KBM-7 (cell line): ENCODE measurements at places on chromosomes 11 and 22.

DNA sequence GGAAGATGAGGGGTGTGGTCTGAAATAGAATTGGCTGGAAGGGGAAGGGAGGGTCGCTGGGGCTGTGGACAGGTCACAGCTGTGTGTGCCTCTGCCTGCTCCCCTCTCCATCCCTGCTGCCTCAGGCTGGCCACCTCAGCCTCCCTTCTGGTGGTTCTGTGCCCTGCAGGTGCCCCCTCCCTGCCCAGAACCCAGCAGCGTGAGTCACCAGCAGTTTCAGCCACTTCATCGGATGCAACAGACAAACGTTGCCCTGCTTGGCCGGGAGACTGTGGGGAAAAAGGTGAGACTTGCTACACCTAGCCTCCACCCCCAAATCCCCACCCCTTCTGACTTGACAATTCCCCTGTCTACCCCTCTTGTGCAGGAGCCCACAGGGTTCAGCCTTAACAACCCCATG lies 21.8 kb upstream of the LRRC10B start:
- no peak for DNase-seq

DNA sequence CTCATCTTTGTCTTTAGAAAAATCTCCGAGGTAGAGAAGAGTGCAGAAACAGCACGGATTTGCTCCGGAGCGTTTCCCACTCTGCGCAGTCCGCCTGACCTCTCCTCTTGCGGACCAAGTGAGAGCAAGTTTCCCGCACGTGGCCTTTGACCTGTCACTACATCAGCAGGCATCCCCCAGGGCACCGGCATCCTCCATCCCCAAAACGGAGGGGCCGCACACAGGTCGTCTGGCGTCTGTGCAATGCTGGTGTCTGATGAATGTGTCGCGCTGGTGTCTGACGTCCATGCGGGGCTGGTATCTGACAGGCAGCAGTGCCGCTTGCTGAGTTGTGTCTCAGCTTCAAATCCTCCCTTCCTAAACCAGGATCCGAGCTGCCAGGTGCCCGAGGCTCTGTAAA lies 739 bp upstream of the MRGPRE start:
- no peak for DNase-seq

DNA sequence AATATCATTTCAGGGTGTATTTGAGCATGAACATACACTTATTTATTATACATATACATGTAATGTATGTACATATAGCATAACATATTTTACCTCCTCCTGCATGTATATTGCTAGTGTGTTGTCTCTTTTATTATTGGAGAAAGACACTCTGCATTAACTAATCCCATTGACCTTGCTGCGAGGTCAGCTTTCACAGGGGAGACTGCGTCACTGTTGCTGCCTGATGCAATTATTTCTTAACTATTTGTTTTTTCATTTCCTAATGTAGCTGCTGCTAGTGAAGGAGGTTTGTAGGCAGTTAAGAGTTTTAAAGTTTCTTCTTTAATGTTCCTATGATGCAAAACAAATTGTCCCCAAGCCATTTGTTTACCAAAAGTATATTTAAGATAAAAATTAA lies 185.4 kb upstream of the CNTN5 start:
- DNase-seq, result no peak

DNA sequence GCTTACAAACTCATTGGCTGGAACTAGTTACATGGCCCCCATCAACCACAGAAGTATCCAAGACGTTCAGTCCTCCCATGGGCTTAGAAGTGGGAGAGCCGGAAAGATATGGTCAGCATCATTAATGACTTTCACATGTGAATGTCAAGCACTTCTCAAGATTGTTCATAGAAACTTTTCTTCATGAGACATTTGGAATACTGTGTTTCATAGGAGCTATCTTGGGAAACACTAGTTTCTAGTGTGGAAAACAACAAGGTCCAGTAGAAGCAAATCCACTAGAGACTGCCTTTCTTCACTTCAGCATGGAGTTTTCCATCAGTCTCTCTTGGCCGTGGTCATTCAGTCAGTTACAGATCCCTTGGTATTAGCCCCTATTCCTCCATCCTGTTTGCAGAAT lies 160.9 kb downstream of the C11orf91 start:
- no peak for DNase-seq

GRCh38 chr11:75303544-75304224 lies 47.8 kb downstream of the ARRB1 start:
- no peak for DNase-seq

DNA sequence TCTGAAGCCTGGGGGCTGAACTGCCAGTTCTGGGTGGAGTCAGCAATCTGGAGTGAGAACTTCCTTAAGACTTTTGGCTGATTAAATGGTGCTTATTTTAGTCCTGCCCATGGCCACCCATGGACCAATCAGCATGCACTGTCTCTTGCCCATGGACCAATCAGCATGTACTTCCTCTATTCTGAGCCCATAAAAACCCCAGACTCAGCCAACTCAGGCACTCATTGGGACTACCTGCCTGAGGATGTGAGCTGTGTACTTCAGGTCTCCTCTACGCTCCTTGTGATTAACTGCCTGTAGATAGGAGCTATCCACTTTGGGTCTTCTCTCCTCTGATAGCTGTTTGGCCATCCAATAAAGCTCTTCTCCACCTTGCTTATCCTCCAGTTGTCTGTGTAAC lies 342.3 kb upstream of the CCDC179 start:
- no peak for DNase-seq

GRCh38 chr22:44541671-44542319 lies 43.8 kb upstream of the RTL6 start:
- no peak for DNase-seq

DNA sequence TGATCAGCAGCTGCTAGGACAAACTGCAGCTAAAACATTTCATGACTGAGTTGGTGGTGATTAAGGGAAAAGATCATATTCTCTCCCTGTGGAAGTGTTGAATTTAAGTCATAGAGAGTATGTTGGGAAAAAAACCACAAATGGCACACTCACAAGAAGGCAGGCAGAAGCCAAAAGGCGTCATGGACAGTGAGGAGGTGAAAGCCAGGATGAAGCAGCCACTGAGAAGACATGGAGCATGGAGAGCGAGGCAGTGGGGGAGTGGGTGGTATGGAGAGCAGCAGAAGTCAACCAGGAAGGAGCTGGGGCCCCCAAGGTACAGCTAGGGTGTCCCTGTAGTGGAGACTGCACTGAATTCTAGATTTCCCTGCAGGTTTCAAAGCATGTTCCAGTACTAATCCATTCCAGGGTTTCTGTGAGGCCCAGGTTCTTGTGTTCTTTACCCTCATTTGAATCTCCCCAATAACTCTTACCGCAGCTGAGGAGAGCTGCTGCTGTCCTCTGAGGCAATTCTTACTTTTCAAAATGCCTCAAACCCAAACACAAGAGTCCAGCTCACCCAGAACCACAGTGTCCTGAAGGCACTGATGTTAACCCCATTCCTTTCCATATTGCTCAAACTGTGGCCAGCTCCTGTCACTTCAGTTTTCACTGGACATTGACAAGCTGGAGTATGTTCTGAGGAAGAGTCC lies 191.8 kb upstream of the E2F8 start:
- no peak for DNase-seq

DNA sequence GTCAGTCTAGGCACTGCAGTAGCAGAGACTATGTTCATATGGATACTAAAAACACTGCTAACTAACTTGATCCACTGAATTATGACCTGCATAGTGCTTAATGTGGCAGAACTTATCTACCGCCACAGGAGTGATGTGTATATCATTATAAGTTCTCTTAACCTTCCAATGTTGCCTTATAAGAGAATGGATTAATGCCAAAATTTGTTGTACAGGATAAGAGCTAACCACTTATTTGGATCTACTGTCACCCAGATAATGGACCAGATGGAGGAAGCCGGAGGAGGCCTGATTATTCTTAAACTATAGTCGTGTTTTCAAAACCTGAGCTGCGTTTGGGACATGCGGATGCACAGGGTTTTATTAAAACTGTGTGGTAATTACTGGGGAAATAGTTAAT lies 1.9 kb upstream of the OR51B4 start:
- no peak for DNase-seq

DNA sequence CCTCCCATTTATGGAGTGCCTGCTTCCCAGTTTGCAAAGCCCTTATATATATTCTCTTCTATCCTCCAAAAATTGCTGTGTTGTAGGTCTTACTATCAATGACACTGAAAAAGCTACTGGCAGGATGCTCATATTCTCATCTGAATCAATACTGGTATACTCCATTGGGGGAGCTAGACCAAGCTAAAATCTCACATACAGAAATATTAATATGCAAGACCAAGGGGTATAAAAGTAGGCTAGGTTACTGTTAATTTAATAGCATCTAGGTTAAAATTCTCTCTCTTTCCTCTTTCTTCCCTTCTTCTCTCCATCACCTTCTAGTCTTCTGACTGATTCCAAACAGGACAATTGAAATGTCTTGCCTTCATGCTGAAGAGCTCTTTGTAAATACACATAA lies 17.1 kb upstream of the BDNF start:
- DNase-seq, result no peak

- peak; percentile 32 for DNase-seq
Measured at GRCh38 chr22:41021061-41021612, 70.0 kb downstream of the RBX1 start.

DNA sequence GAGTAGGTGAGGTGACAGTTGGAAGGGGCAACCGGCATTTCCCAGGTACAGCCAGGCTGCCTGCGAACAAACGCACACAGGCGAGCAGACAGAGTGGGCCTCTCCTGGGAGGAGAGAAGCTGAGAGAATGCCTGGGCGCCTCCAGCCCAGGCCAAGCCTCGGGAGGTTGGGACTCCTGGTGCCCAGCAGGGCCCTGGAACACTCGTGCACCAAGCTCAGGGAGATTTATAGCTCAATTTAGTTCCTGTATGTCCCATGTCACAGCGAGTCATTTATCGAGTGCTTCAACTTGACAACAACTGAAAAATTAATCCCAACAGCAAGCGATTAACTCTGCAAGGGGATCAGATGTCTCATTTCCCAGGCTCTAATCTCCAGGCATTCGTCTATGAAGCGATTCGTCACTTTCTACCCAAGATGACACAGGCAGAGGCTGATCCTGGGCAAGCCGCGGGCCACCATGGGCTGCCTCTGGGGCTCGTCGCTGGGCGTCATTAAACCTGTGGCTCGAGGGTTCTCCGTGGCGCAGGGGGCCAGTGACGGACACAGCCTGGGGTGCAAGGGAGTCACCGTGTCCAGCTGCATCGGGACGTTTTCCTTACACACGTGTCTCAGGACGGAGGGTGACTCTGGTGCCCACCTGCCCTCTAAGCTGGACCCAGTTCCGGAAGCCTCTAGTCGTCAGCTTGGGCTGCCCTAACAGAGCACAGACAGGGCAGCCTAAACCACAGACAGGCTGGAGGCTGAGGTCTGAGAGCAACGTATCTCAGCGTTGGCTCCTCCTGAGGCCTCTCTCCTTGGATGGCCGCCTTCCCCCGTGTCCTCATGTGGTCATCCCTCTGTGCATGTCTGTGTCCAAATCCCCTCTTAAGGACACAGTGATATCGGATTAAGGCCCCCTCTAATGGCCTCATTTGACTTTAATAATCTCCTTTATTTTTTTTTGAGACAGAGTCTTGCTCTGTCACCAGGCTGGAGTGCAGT lies 154.1 kb downstream of the CTTN start:
- DNase-seq, result no peak

DNA sequence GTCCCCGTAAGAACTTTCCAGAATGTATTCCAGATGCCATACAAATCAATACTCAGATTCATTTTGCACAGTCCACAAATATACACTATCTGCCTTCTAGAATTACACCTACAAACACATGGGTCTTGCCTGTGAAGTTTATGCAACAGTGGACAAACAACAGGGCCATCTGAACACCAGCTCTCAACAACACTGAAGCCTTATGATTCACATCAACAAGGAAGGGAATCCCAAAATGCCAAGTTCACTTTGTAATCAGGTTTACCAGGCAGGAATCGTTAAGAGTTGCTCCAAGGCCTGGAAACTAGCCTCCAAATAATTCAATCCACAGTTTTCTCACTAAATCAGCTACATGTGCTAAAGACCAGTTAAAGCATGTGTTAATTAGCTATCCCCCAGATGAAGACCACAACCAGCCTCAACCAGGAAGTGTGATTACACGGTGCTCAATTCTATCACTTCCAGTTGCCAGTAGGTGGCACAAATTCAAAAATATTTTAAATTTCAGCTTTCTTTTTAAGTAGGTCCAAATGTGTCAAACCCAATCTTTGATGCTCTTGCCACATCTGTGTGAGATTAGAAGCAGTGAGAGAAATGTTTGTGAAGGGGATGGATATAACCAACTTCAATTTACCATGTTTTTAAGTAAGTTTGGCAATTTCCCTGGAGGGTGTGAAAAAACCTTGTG lies 139.1 kb upstream of the BDNF start:
- peak; percentile 28 for DNase-seq

GRCh38 chr11:86625544-86625943 lies 46.9 kb downstream of the ME3 start:
- DNase-seq, result no peak

DNA sequence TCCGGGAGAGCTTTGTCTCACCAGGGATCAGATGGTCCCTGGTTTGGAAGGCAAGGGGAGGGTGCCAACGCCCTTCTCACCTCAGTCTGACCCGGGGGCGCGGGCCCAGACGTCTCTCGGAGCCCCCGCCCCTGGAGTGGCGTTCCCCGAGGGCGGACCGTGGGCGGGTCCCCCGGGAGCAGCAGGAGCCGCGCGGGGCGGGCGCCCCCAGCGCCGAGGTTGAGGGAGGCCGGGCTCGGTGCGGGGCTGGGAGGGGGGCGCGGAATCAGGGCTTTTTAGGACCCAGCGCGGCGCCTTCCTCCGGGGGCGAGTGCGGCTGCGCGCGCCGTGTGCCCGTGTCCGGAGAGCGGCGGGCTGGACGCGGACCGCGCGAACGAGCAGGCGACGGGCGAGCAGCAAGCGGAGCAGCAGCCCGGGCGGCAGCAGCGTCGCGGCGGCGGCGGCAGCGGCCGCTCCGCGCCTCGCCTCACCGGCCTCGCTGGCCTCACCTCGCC lies at the start of gene KCNC1:
Gene KCNC1 (plus strand): TSS at position 364 of the 494 bp plus-strand sequence. CDS start 1,222 bp downstream, outside the sequence.
- peak; percentile 32 for DNase-seq

DNA sequence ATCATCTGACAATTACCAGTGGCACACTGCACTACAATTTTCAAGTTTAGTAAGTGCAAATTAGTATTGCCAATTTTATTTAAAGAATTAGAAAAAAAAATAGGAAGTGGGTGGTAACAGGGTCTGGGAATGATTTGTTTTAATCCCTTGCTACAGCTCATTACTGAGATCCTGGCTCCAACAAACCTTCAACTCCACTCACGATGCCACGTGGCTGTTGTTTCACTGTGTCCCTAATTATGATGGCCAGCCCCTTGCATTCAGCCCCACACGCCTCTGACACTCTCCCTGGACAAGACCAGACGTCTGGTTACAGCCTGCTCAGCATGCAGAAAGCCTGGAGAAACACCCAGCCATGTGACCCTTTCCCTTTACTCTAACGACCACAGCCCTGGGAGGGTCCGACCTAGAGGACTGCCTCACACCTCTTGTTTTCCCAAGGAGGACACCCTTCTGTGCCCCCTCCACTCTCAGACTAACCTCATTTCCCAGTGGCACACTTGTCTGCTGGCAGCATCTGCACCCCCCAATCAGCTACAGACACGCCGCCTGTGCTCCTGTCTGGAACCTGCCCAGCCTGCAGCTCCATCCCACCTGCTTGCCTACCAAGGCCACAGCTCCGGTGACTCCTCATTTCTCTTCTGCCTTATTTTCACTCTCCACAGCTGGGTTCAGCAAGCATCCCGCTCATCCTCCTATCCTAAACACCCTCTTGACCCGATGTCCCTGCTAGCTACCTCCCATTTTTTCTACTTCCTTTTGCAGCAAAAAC lies 18.5 kb upstream of the SLC25A1 start:
- no peak for DNase-seq
